Stimulated activated CD8-positive, alpha-beta memory T cell treated with anti-CD3 and anti-CD28 coated beads, Interleukin-15, amount 100 ng/mL, for 48 hours (primary cell): ENCODE measurements at places on chromosomes 7 and 10.

DNA sequence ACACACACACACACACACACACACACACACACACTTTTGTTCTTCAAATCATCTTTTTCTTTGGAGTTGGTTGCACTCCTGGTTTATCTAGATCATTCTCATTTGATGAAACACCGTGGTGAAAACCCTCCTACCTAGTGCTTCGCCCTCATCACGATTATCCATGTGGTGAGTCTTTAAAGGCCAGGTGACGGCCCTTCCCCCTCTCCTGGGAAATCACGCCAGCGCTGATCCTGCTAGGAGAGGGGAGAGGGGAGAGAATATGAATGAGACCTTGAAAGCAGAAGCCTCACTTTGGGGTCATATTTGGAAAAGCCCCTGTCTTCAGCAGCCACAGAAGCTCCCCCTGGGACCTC, 103.9 kb upstream of the LRRC4 start:
- DNase-seq: no peak

DNA sequence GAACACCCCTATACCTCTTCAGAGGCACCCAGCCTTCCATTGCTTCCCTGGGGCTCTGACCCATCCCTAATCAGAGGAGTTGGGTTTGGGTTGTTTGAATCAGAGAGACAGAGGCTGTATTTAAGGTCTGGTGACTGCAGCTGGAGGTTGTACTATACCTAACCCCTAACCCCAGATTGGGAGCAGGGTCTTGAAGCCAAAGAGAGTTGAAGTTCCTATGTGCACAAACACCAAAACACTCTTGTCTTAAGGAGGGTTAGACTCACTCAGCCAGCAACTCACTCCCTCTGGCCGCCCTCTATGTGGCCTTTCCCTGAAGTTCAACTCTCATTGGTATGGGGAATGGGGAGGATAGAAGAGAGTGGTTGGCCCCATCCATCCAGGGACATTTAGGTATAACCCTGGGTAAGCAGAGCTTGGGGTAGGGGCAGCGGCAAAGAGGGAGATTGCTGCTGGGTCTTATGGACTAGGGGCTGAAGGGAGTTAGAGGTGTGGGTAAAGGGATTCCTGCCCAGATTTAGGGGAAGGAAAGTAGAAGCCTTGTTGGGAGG, 80.0 kb downstream of the PAX2 start:
- no peak for DNase-seq

DNA sequence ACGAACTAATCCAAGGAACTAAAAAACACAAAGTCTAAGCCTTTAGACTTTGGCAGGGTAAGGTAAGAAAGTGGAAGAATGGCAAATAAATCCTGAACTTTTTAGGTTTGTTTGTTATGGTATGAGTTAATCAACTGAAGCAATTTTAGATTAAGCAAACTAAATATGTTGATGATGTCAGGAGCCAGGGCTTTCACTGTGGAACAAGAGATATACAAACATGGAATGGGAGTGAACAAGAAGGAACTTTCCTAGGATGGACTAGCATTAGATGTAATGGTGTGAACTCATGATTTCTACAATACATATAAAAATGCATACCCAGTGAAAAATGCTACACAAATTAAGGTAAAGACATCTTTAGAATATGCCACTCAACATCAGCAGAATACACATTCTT, 35.8 kb downstream of the NT5C2 start:
- DNase-seq: no peak

GRCh38 chr7:127786184-127786583, 134.2 kb downstream of the SND1 start:
- no peak for DNase-seq

- DNase-seq: no peak
These were observed 987.6 kb upstream of the AUTS2 start for GRCh38 chr7:68610701-68611100.

DNA sequence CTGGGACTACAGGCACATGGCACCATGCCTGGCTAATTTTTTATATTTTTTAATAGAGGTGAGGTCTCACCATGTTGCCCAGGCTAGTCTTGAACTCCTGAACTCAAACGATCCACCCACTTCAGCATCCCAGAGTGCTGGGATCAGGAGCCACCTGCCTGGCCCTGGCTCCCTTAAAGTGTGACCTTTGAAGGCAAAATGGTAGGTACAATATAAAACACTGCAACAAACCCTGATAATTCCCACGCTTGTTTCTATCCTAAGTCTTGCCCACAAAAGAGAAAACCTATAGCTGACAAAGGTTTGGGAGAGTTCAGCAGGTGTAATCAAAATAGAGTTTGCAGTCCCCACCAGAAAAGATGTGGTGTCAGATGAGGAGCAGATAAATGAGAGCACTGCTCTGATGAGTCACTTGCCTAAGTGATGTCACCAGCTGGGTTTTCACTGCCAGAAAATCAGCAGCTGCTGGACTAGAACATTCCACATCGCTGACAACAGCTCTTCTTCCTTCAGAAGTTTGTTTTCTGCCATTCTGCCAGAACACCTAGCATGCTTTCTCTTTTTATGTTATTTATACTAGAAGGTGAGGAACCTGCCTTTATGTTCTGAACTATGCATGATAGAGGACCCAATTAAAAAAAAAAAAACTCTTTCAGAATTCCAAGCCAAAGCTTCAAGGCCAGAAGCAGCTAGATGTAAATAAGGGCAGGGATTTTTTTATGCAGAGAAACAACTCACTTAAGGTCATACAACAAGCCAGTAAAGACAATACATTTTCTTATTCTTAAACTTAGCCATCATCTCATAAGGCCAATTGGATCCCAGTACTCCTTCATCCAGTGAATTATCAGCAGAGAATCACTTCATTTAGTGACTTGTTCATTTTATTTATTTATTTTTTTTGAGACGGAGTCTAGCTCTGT, 18.0 kb downstream of the PURB start:
- DNase-seq: no peak

- no peak for DNase-seq
These were observed 39.9 kb downstream of the INPP5A start for GRCh38 chr10:132577350-132578003.

DNA sequence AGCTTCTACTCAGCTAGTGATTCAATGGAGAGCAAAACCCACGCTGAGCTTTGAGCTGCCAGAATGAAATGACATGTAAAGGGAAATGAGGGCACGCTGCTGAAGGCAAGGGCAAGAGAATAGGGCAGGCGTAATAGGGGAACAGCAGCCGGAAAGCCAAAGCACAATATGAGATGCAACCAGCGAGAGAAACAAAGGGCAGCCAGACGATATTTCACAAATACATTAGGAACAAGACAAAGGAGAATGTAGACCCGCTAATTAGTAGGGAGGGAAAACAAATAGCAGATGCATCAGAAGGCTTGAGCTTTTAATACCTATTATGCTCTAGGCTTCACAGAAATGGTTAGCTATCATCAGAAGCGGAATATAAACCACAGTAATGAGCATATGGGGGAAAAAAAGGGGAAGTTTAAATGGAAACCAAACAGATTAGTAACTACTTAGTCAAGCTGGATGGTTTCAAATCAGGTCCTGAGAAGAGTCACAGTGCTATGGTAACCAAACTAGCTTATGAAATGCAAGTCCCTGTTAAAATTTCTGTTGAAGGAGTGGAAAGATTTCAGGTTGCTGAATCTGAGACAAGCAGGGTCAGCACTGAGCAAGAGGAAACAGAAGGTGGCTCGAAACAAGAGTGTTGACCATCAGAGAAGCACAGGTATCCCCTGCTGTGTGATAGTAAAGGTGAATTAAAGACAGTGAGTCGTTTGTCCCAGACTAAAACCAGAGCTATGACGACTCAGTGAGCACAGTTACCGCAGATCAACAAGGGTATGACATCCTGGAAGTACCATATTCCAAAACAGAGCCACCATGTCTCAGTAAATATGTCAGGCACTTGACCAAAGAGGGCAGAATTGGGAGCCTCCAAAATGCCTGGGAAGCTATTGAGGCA, 496.9 kb upstream of the CELF2 start:
- no peak for DNase-seq

DNA sequence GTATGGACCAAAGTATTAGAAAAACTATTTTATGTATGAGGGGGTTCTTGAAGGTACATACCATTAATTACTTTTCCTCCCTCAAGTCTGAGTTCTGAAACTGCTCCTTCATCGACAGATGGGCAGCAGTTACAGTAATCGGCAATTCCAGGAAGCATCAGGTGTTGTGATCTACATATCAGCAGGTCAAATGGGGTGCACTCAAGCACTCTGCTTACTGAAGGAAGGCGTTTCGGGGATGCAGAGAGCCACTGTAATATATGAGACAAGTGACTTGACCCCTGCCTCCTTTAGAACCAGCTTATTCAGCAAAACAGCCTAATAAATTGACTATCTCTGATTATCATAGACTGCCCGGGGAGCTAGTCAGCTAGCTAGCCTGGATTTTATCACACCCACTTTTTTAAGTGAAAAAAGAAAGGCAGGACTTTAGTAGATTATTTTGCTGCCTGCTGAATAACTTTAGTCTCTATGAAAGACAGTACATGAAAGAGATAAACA, 4.2 kb downstream of the SMNDC1 start:
- DNase-seq: no peak

- no peak for DNase-seq
These were observed 67.0 kb upstream of the PCGF5 start for GRCh38 chr10:91153508-91153907.

- no peak for DNase-seq
These were observed 18.4 kb upstream of the MACROH2A2 start for GRCh38 chr10:70034232-70034631.

DNA sequence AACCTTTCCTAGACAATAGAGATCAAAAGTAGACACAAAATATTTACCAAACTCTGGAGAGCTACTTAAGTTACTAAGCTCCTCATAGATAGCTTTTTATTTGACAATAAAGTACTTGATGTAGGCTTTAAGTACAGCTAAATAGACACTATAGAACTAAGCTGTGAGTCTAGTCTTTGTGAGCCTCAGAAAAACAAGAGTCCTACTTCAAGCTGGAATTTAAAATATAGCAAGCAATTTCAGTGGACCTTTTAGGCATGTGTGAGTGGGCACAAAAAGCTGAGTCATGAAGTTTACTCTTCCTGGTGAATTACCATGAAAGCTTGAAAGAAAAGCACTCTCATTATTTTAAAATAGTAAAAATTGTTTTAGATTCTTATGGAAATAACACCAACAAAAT, 76.1 kb downstream of the ADD3 start:
- DNase-seq: no peak

- no peak for DNase-seq
These were observed 350.0 kb downstream of the FGFR2 start for GRCh38 chr10:121248266-121248665.

GRCh38 chr10:58813573-58813972, 300.9 kb downstream of the BICC1 start:
- no peak for DNase-seq

- no peak for DNase-seq
These were observed 52.3 kb downstream of the RBM33 start for GRCh38 chr7:155696747-155697146.

DNA sequence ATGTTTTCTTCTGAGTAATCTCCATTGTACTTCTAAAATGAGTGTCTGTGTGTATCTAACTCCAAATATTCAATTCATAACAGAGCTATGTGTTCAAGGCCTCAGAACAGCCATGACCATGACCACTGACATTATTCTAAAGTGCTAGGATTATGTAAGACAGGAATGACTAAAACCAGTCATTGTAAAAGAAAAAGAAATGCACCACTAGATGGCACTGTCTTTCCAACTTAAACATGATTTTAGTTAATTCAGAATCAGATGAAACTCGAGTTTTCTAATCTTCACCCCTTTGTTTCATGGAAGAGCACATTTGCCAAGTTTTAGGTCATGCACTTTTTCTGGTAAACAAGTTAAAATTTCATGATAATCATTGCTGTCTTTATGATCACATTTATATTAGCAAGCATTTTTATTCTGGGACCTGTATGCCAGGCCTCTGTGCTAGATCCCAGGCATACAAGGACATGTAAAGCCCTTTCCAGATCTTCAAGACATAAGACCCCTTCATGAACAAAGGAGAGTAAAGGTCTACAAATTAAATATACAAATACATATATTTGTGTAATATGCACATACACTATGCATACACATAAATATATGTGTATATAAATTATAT, 26.1 kb upstream of the RSU1 start:
- DNase-seq: no peak

- DNase-seq: no peak
These were observed 90.9 kb upstream of the PIP4K2A start for GRCh38 chr10:22805304-22805703.

DNA sequence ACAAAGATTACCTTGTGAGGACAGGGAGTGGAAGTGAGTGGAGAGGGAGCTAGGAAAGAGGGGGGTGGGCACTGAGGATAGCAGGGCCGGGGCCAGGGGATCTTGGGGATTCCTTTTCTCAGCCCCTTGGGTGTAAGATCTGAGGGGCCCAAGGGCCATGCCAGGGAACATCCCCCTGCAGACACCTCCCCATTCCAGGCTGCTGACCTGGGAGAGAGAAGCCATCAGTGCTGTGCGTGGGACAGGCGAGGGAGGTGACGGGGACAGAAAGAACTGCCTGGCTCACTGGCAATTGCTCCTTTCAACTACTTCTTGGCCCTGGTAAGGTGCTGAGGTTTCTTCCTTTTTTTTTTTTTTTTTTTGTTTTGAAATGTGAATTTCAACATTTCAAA, 12.0 kb upstream of the BTBD16 start:
- DNase-seq: no peak

DNA sequence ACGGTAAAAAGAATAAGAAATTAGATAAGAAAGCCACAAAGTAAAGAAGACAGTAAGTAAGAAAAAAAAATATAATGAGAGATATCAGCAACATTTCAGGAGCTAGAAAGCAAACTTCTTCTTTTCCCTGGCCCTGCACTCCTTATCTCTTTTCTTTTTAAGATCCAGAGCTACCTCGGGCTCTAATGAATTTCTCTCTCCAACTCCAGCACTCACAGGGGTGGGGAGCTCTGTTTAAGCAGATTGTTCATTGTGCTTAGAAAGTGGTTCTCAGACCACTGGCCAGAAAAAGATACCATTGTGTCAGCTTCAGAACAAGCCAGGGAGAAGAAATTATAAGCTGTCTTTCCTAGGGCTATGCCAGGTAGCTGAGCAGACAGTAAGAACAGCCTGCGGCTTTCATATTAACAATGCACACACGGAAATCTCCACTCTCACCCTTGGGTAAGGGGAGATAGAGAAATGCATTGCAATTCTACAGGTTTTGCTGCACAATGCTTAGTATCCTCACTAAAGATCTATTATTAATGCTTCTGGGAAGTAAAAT, 19.3 kb downstream of the OR2F1 start:
- DNase-seq: no peak
